OCI-LY7 (cell line): ENCODE measurements at places on chromosomes 16 and 17.

GRCh38 chr16:89174877-89175276 is 3.3 kb downstream of the CDH15 start:
- no peak for DNase-seq

DNA sequence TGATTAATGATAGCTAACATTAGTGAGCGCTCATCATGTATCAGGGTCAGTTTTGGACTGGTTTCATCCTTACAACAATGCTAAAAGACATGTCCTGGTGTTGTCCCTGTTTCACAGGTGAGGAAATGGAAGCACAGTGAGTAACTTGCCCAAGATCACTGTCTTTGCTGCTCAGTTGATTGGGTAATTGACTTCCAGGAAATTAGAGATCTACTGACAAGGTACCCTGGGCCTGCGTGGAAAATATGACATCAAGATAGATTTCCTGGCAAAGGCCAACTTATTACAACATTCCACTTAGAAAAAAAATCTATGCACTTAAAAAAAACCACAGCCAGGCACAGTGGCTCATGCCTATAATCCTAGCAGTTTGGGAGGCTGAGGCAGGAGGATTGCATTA is 96.3 kb downstream of the CYLD start:
- no peak for DNase-seq

DNA sequence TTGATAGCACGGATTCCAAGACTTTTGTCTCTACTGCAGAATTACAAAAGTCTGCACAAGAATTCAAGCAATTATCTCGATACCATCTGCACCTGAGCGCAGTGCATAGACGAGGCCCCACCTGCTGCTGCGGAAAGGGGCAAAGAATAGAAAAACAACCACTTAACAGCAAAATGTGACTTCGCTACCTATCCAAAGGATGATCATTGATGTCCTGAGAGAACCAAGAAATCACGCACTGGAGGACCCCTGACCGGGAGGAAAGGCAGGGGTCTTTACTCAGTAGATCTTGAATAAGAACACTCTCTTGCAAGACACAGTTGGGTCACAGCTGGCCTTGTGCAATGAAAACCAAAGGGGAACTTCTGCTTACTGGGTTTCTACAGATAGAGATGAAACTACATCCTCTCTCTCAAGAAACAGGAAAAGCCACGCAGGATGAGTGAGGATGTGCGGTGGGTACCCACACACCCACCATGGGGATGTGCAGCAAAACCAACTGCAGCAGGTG is 147.4 kb upstream of the RPH3AL start:
- DNase-seq: peak; percentile 78

DNA sequence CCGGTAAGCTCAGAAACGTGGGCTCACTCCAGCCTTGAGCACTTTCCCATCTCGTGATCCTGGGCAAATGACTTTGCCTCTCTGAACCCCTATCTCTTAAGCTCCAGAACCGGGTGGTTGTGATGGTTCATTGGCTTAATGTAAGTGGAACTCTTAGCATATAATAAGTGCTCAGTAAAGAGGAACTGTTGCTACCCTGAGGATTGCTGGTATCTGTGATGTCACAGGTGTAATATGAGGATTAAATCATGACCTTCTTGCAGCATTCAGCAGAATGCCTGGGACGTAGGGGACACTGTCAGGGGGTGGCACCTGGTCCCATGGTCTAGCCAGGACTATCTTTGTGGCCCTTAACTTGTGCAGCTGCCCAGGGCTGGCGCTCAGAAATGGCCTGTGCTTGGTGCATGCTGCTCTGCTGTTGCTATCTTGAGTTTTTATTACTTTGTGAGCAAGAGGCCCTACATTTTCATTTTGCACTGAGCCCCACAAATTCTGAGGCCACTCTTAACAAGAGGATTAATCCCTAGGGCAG is 68.8 kb downstream of the SREBF1 start:
- peak; percentile 36 for DNase-seq

DNA sequence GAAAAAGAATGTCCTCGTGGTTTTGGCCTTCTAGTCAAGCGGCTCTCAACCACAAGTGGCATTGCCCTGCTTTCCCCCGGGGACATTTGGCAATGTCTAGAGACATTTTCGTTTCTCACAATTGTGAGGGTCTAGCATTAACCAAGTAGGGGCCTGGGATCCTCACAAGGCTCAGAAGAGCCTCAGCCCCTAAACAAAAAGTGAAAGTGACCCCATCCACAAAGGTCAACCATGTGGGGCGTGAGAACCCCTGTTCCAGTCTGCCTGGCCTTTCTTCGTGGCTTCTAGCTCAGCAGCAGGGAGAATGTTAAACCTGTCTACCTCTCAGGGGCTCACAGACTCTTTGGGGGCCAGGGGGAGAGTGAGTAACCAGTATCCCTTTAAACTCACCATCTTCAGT is 4.8 kb upstream of the RPL38 start:
- no peak for DNase-seq

DNA sequence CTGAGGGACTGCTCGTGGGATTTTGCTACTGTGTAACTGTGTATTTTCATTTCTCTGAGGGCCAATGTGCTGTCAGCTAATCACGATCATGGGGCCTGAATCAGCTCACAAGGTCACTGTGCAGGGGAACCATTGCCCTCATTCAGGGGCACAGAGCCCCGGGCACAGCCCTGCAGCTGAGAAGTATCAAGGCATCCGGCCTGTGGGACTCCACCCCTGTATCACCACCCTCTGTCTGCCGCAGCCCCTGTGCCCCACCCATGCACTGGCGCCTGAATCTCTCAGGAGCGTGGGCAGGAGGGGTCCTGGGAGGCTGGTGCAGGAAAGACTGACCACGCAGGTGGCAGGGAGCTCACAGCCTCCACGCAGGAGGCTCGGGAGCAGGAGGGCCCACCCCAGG is 43.4 kb upstream of the RASD1 start:
- DNase-seq: no peak

GRCh38 chr16:2520784-2521531 is 787 bp downstream of the AMDHD2 start:
- peak; percentile 57 for DNase-seq

DNA sequence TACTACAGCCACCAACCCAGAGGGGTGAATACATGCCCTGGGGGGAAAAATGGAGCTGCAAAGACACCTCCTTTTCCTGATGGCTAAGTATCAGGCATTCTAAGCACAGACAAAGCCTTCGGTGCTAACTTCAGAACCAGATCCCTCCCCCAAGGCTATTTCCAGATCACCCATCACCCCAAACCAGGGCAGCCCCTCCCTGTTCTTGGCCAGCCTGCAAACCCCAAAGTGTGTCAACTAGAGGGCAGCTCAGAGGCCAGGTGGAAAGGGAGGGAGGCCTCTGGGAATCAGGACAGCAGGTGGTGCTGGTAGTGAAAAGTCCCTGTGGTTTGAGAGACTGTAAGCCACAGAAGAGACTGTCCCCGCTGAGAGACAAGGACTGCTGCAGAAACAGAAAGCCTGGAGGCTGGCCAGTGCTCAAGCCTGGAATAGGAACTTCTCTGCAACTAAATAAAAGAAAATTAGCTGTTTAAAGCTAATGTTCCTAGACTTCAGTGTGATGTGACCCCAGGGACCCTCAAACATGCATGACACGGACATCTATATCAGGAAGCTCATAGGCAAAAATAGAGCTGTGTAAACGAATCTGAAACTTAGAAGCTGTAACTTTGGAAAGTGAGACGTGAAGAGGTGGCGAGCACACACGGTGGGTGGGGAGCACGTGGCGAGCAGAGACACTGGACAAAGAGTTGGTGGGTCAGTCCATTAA is 9.1 kb downstream of the TUBG1 start:
- peak; percentile 50 for DNase-seq

GRCh38 chr16:48276102-48276501 is 28.8 kb upstream of the ABCC11 start:
- no peak for DNase-seq

GRCh38 chr17:16989230-16989952 is 17.5 kb upstream of the TNFRSF13B start:
- DNase-seq: peak; percentile 68

GRCh38 chr16:89923640-89924296 is 626 bp downstream of the TUBB3 start:
- no peak for DNase-seq

- DNase-seq: no peak
Measured at GRCh38 chr17:71067669-71068407, 898.5 kb downstream of the KCNJ2 start.

DNA sequence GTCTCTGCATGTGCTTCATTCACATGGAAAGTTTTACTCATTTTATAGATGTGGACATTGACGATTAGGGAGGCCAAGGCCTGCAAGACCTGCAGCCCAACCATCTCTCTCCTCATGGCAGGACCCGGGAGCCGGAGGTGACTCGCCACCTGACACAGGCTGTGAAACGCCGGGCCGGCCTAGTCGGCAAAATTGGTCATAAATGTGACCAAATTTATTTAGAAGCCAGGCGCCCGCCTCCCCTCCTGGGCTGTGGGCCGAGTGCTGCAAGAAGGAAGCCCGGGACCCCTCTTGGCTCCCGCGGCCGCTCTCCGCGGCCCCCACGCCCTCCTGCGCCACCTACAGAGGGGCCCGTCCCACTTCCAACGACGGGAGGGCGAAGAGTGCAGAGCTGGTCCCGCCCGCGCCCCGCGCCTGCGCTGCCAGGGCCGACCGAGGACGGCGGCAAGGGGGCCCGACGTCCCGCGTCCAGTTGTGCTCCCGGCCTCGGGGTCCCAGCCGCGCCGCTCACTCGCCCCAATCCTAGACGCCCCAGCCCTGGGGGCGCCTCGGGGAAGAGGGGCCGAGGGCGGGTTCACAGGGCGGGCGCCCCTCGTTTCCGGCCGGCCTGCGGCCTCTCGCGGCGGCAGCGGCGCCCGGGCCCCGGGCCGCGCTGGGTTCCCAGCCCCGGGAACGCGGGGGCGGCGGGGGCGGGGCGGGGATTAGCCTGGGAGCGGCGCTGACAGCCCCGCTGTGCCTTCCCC is 47.5 kb downstream of the WNT3 start:
- DNase-seq: peak; percentile 31

DNA sequence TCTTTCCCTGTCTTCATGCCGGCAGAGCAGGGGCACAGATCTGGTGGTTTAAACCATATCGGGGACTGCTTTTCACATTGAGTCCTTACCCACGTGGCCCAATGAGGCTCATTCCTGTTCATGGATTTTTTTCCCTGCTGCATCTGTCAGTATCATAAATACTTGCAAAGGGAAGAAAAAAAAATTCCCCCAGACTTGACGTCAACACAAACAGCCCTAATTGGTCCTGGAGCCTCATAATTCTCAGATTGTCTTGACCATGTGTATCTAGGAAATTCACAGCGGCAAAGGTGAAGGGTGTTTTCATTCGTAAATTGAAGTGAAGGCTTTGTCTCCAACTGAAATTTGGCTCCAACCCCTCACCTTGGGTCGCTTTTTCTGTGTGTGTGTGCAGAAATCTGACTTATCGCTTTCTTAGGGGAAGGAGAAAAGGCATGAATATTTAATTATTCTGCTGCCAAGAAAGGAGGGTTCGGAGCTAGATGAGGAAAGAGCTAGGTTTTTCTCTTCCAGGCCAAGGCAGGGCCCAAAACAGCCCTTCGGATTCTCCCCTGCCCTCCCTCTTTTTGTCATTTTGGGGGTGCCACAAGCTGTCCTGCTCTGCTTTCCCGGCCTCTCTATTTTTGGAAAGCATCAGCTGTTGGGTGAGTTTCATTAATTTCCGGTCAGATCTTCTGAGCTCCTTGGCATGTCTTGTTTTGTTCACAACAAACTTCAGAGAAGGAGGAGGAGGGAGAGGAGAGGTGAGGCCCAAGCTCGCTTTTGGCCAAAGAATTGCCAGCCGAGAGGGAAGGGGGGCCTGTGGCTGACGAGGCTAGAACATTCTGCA is 17.8 kb upstream of the CIBAR2 start:
- DNase-seq: no peak

- no peak for DNase-seq
Measured at GRCh38 chr16:13772782-13773181, 147.2 kb upstream of the ERCC4 start.

- no peak for DNase-seq
Measured at GRCh38 chr17:30344283-30345088, 10.6 kb upstream of the TMIGD1 start.

DNA sequence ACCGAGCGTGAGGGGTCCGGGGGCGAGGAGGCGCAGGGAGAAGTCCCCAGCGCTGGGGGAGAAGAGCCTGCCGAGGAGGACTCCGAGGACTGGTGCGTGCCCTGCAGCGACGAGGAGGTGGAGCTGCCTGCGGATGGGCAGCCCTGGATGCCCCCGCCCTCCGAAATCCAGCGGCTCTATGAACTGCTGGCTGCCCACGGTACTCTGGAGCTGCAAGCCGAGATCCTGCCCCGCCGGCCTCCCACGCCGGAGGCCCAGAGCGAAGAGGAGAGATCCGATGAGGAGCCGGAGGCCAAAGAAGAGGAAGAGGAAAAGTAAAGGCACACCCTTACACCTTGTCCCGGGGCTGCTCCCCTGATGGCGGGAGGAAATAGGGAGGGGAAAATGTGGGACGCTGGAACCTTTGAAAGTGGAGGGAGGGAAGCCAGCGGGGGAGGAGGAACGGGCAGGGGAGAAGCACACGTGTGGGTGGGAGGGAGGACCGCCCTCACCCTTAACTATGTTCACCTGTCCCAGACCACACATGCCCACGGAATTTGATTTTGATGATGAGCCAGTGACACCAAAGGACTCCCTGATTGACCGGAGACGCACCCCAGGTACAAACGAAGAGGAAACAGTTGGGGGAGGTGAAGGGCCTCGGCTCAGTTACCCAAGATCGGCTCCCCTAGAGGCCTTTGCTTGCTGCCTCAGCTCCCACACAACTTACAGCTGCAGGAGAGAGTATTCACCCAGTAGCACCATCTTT is 916 bp downstream of the PAGR1 start:
- DNase-seq: peak; percentile 80

DNA sequence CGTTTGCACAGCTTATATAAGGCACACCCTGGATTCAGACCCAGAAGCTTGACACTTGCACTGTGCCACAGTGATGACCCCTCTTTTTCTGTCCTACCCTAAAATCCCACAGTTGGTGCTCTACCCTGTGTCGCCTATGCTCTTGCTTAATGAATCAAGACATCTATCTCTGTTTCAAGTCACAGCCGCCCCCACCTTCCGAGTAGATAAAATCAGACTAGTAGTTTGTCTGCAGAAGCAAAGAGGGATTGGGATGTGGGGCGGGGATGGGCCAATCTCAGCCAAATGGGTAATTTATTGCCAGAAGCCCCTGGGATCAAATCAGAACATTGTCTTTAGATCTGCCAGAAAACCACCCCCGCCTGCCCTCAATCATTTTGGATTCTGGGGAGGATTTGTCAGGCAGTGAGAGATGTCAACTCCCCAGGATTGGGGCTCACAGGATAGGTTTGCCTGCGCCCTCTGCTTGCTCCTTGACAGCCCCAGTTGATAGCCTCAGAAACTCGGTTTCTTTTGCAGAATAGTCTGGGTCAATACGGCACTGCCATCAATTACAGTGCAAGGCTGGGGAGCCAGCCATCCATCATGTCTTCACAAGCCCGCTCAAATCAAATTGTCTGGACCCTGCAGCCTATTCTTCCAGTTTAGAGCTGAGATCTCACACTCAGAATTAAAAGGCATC is 520.8 kb downstream of the GRIN2A start:
- DNase-seq: no peak

- peak; percentile 12 for DNase-seq
Measured at GRCh38 chr16:78005881-78006280, 16.5 kb upstream of the CLEC3A start.

GRCh38 chr16:75745823-75746222 is 19.5 kb upstream of the CPHXL start:
- DNase-seq: no peak

GRCh38 chr16:3734758-3735221 is 17.5 kb upstream of the TRAP1 start:
- no peak for DNase-seq

GRCh38 chr16:64983963-64984362 is 137.9 kb downstream of the CDH11 start:
- peak; percentile 43 for DNase-seq

GRCh38 chr17:71361656-71362450 is 759.0 kb upstream of the SOX9 start:
- DNase-seq: no peak
